ENCODE measurements at places on chromosomes 11 and 22.

DNA sequence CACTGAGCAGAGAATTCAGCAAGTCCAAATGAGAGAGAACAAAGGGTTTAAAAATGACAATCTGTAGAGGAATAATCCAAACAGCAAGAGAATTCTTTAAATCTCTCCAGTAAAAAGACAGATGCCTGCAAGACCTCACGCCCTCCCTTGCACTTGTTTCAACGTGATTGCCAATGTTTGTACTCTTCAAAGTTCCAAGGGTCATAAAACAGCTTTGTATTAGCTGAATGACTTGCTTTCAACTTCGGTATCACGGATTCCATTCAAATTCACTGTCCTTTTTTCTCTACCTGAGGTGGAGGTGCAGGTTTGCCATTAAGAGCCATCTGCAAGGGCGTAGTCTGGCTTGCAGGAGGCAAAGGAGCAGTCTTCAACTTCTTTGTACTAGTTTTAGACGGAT lies 41.1 kb upstream of the CHRNA10 start:
- DNase-seq = no peak

- no peak for DNase-seq
Measured at GRCh38 chr11:70067036-70067435, 11.1 kb upstream of the ANO1 start.

GRCh38 chr11:2950825-2951224 lies 21.6 kb upstream of the PHLDA2 start:
- DNase-seq = no peak

- DNase-seq = no peak
Measured at GRCh38 chr11:115146425-115146824, 357.8 kb downstream of the CADM1 start.

DNA sequence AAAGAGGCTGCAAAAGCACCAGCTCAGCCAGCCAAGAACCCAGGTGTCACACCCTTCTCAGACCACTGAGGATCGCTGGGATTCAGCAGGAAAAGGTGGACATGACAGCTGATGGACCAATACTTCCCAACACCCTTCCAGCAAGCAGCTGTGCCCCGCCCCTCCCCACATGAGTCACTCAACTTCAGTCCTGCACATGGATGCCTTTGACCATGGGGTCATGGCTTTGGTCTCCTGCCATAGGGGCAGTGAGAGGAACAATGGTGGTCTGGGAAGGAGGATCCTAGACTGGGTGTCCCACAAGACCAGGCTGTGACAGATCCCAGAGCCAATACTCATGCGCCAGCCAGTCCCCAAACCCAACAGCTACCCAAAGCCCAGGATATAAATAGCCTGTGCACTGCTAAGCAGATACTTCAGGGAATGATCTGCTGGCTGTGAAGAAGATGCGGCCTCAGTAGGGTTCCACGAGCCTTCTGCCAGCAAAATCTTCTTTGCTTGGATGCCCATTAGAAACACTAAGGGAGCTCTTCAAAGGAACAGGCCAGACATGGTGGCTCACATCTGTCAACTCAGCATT lies 5.5 kb upstream of the RGL4 start:
- no peak for DNase-seq

DNA sequence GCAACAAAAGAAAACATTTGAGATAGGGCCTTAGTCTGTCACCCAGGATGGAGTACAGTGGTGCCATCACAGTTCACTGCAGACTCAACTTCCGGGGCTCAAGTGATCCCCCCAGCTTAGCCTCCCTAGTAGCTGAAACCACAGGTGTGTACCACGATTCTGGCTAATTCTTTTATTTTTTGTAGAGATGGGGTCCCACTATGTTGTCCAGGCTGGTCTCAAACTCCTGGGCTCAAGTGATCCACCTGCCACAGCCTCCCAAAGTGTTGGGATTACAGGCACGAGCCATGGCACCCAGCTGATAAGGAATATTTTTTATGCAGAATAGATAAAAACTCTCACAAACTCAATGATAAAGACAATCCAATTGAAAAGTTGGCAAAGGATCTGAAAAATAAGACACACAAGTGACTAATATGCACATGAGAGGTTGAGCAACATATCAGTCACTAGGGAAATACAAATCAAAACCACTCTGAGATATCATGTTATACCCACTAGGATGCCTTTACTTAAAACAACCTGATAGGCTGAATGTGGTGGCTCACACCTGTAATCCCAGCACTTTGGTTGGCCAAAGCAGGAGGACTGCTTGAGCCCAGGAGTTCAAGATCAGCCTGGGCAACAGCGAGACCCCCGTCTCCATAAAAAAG lies 33.9 kb upstream of the CLTCL1 start:
- DNase-seq = no peak

DNA sequence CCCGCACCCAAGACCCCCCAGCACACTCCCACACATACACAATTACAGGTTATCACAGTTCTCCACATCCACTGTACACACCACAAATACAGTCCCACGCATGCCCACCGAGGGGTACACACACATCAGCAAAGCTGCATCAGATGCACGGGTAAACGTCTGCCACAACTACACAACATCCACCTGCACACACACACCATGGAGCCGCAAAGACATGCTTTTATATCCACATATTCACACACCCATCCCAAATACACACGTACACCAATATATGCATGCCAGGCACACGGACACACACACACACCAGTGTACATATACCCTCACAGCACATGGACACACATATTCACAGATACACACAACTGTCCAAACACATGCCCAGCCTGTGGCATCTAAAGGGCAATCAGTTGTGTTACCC lies 5.4 kb upstream of the KCNJ4 start:
- DNase-seq = no peak

DNA sequence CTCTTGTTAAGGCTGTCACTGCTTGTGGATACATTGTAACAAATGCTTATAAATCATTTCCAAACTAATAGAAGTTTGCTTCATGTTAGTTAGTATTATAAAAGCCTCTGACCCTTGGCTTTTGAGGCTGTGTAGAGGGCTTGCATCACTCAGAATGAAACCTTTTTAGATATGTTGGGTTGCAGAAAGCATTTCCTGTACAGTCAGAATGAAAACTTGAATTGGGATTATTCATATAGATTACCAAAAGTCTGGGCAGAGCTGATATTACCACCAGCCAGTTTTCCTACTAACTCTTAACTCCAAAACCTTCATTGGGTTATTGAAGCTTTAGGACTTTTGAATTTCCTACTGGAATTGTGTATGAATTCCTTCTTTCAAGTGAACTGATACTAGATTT lies 12.0 kb downstream of the KMT2A start:
- no peak for DNase-seq

- peak; percentile 65 for DNase-seq
Measured at GRCh38 chr11:43944761-43945311, 2.4 kb downstream of the C11orf96 start.

- DNase-seq = no peak
Measured at GRCh38 chr11:127587511-127587910, 586.9 kb upstream of the KIRREL3 start.

- DNase-seq = no peak
Measured at GRCh38 chr11:46050662-46051061, 70.6 kb downstream of the PHF21A start.

Data from activated CD8-positive, alpha-beta memory T cell treated with anti-CD3 and anti-CD28 coated beads, Interleukin-2, amount 50 U/mL, for 4 hours (primary cell).